ENCODE measurements at places on chromosomes 12 and 14.

DNA sequence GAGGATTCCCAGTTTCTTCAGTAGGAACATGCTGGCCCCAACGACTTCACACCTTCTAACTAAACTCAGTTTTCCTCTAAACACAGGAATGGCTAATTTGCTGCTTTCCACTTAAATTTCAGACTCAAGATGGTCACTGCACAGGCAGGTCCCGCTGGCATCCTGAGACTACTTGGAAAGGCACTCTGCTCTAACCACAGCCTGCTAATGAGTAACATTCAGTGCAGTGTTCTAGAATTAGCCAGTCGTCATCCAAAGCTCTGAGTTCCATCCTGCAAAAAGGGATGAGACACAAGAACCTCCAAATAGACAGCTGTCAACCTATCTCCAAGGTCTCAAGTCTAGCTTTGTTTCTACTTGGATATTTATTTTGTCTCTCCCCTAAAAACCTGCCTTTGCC, 6.0 kb downstream of the CCDC92 start:
- no peak for DNase-seq

- peak; percentile 72 for DNase-seq
Observed at GRCh38 chr14:68788996-68789820, 3.7 kb downstream of the ZFP36L1 start.

DNA sequence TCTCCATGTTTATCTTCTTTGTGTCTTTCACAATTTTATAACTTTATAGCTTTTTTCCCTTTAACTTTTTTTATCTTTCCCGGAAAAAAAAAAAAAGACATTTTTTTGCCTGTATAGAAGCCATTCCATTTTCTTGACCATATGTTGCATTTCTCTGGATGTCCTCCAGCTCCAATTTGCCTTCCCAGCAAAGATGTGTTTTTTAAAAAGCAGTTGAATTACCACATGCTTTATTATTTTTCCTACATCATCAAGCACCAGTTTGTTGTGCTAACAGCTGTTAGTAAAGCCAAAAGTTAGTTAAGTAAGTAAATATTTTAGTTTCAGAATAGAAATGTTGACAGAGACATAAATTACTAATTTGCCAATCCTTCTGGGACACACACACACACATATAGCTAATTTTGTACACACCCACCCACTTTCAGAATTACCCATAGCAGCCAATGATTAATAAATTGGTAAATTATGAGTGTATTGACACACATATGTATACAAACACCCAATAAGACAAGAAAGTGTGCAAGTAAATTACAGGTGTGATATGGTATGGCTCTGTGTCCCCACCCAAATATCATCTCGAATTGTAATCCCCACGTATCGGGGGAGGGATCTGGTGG, 118.3 kb downstream of the SLC38A6 start:
- DNase-seq, result no peak

GRCh38 chr12:131536766-131537165, 174.1 kb upstream of the SFSWAP start:
- no peak for DNase-seq

GRCh38 chr14:101628975-101629374, 67.7 kb downstream of the DIO3 start:
- no peak for DNase-seq

GRCh38 chr12:39780411-39780912, 160.9 kb upstream of the ABCD2 start:
- DNase-seq, result no peak

DNA sequence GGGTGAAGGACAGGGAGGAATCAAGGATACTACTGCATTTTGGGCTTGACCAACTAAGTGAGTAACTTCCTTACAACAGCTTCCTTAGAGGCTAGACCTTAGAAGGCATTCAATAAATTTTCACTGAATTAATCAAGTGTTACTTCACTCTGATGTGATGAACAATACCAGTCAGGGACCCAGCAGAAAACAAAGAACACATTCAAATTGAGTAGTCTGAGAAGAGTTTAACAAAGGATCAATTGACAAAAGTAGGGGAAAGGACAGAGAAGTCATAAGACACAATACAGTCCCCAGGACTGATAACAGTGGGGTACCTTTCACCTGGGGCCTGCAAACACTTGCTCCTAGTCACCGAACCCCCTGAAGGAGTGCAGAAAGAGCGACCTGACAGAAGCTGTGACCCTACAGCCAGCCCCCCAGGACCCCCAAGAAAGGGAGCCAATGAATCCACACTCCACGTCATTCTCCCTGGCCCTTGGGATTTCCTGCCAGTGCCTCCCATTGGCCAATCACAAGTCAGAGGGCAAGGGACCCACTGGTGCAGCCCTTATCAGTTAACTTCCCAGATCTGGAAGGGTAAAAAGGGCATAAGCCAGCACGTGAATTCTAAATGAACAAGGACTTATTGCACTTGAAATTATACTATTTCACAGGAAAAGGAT, 6.9 kb downstream of the ANAPC5 start:
- DNase-seq, result no peak

DNA sequence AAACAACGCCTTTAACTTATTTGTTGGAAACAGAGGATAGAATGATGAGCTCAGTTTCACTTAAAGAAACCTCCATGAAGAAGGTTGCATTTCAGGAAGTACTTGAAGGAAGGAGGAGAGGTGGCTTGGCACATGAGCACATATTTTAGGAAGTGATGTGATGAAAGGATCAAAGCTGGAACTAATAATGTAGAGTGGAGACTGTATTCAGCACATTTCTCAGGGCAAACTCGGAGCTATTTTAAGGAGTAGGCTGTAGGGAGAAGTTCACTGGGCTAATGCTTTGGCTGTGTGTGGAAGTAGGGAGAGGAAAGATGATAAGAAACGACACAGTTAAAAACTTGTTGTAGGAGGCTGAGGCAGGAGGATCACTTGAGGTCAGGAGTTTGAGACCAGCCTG, 272.8 kb downstream of the AKAP6 start:
- DNase-seq, result no peak

DNA sequence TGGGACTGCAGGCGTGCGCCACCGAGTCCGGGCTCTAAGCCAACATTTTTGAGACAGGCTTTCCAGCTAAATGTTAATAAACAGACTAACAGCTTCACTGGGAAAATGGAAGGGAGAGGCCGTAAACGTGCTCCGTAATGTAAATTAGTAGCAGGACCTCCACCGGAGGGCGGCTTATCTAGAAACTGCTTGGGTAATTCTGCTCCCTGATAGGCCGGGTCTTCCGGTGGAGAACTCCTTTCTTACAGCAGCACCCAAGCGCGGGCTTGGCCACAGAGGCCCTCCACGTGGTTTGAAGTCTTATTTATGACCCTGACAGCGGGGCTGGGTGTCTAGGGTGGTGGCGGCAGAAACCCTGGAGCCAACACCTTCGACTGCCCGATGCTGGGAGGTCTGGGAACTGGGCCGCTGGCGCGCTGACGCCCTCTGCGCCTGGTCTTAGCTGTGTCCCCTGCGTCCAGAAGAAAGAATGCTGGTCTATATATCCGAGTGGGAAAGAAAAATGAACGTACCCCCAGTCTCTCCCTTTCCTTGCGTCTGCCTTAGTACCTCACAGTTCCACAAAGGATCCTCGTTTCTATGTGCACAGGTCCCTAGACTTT, 1.7 kb downstream of the DPPA3 start:
- DNase-seq, result no peak

- DNase-seq, result peak; percentile 61
Observed at GRCh38 chr12:47903927-47904712, 674 bp downstream of the VDR start.

GRCh38 chr12:7131502-7131866, 1.3 kb downstream of the CLSTN3 start:
- DNase-seq, result no peak

DNA sequence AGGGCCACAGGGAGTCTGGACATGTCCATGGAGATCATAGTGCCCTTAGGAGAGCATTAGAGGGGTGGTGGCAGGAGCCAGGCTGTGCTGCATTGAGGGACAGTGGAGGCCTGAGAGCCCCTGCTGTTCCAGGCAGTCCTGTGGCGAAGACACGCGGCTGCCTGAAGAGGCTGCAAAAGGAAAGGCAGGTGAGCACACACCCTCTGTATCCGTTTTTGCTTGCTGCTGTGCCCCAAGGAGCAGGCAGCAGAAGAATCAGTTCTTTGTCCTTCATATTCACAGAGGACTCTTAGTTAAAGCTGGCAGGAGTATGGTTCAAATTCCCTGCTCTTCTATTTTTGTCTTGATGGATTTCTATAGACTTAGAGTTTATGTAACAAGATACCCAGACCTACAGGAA, 4.5 kb downstream of the SLC35E3 start:
- no peak for DNase-seq

DNA sequence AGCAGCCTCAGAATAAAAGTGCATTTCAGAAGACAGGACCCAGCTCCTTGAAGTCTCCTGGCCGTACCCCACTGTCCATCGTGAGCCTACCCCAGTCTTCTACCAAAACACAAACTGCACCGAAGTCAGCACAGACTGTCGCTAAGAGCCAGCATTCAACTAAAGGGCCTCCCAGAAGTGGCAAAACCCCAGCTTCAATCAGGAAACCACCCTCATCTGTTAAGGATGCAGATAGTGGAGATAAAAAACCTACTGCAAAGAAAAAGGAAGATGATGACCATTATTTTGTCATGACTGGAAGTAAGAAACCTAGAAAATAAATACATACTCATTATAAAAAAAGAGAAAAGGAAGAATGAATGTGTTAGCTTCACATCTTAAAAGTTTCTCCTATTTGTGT, 51.1 kb downstream of the GAS2L3 start:
- DNase-seq, result no peak

- no peak for DNase-seq
Observed at GRCh38 chr14:51592836-51593235, 58.9 kb upstream of the FRMD6 start.

DNA sequence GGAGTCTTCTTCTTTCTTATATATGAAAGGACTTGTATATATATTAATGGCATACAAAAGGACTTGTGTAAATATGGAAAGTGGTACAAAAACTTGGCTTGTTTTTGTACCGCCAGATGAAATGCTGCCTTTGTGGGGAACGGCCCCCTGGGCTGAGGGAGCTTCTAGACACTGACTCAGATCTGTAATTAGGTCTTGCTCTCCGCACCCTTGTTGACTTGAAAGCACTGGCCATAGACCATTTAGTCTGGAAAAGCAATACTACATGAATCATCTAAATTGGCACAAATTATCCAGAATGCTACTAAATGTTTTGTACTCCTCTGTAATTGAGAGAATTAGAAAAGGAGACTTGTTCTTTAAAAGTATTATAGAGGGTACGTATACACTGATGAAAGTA, 399.9 kb upstream of the RGS6 start:
- DNase-seq, result no peak

All from HT-29 (cell line).